ENCODE measurements at places on chromosomes 2 and 18. TPM values are rescaled to one million over a fixed set of nuclear protein-coding genes. Genes with fewer than 3 reads are reported as not detected.

Gene TWIST2
- 2.7 TPM for polyA plus RNA-seq

Gene UGT1A4
- polyA plus RNA-seq, result not detected

Gene RGPD3
- 0.02 TPM for polyA plus RNA-seq

Gene PNO1
- polyA plus RNA-seq, result 9.9 TPM

Gene RBM43
- 3.7 TPM for polyA plus RNA-seq

Gene LRRTM1
- polyA plus RNA-seq, result not detected
